Activated CD4-positive, alpha-beta T cell treated with anti-CD3 and anti-CD28 coated beads, Interleukin-2, amount 50 U/mL, for 48 hours (primary cell): ENCODE measurements at places on chromosomes 7 and 10.

DNA sequence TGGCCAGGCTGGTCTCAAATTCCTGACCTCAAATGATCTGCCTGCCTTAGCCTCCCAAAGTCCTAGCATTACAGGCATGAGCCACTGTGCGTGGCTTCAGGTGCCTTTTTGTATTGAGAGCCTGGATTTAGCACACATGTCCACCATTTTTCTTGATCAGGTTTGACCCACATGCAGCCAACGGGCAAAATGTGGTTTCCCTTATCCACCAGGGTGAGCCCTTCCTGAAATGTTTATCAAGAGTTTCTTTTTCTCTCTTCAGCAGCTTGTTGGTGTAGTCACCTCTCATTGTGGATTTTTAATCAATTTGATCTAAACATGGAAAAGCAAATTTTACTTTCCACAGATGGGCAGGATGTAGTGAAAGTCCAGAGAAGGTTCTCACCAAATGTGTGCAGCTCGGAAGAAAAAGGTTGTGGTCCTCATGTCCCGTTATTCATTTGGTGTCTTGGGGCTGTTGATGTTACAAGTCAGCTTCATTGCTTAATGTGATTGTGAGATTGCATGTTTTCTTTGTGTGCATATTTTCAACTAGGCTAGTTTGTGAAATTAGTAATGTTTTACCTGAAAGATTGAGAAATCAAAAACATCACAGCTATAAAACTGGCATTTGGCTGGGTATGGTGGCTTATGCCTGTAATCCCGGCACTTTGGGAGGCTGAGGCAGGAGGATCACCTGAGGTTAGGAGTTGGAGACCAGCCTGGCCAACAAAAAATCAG, 28.9 kb downstream of the GUSB start:
- no peak for DNase-seq

- no peak for DNase-seq
These were observed 44.5 kb upstream of the HSPB1 start for GRCh38 chr7:76257973-76258372.

DNA sequence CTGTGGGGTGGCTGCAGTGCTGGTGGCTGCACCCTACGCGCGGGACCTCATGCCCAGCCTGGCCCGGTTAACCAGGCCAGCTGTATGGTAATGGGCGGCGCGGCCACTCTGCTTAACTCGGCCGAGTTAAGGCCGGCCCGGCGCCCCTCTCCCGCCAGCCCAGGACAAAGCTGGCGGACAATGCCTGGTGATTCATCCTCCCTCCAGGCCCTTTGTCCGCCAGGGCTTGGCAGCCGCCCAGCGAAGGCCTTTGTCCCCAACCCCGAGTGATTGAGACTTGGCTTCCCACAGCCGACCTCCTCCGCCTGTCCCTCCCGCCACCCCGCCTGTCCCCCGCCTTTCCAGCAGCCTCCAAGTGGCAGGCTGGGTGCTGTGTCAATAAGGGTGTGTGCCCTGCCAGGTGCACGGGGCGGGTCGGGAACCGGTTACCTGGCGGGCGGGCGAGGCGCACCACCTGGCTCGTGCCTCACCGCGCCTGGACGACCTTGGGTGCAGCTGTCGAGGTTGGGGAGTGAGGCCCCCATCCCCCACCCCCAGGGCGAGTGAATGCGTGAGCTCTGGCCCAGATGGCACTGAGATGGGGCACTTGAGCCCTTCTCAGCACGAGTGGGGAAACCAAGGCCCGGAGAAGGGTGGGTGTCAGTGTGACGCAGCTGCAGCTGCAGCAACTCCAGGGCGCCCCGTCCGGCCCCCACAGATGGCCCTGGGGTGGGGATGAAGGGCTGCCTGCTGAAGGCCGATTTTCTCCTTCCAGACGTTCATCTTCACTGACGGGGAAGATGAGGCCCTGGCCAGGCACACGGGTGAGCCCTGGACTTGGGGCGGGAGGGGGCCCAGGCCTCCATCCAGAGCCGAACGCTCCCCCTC, 4.6 kb downstream of the LFNG start:
- DNase-seq: no peak

DNA sequence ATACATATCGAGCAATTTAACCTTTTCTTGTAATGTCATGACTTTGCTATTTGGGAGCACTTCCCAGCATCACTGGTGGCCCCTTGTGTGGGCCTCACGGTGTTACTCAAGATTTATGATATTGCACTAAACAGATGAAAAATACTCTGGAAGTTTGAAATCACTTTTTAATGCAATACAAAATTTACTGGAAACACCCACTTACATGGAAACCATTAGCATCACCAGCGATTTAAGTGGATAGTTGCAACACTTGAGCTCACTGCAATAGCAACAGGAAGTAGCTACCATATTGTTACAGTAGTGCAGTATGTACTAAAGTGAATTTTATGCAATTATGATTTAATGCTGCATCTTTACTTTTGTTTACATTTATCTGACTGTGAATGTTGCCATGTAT, 184.4 kb downstream of the MDFIC start:
- DNase-seq: no peak

- no peak for DNase-seq
These were observed 38.2 kb downstream of the FOXL3 start for GRCh38 chr7:327991-328702.

- DNase-seq: peak; percentile 38
These were observed 33.8 kb downstream of the SPAG6 start for GRCh38 chr10:22379059-22379458.
